ENCODE measurements at places on chromosomes 7 and 10. TPM values are rescaled to one million over a fixed set of nuclear protein-coding genes. Genes with fewer than 3 reads are reported as not detected.

GRCh38 chr10:50936335-50936734, 50.9 kb upstream of the A1CF start:
- H3K4me3 ChIP-seq, result no peak overlapping the region
- no peak for DNase-seq
- no peaks in the 10 kb centered on the region for H3K36me3 ChIP-seq
- H3K27ac ChIP-seq, result no peak overlapping the region
- H3K4me1 ChIP-seq, result no peaks in the 10 kb centered on the region

- no peak overlapping the region for H3K4me3 ChIP-seq
- peaks cover 6% of the 10 kb centered on the region for H3K4me1 ChIP-seq
- no peaks in the 10 kb centered on the region for H3K36me3 ChIP-seq
- no peak overlapping the region for H3K27ac ChIP-seq
These were observed 16.6 kb downstream of the ASB13 start for GRCh38 chr10:5649746-5650145.

GRCh38 chr7:128419257-128419656, 9.5 kb upstream of the IMPDH1 start:
- no peaks in the 10 kb centered on the region for H3K27me3 ChIP-seq
- DNase-seq, result no peak
- H3K4me3 ChIP-seq, result no peak overlapping the region
- no peak overlapping the region for H3K27ac ChIP-seq
- H3K36me3 ChIP-seq, result no peaks in the 10 kb centered on the region

- no peaks in the 10 kb centered on the region for H3K4me1 ChIP-seq
- H3K27me3 ChIP-seq, result no peaks in the 10 kb centered on the region
- H3K27ac ChIP-seq, result no peak overlapping the region
These were observed 489.2 kb upstream of the KCND2 start for GRCh38 chr7:119783799-119784198.

The RUFY2 gene
- total RNA-seq, result 10.0 TPM
